ENCODE measurements at places on chromosomes 4 and X. TPM values are rescaled to one million over a fixed set of nuclear protein-coding genes. Genes with fewer than 3 reads are reported as not detected.

The POLA1 gene
- total RNA-seq: 10.6 TPM

The MFAP3L gene
- 5.3 TPM for total RNA-seq

The KLF8 gene
- 0.02 TPM for total RNA-seq

The EMCN gene
- not detected for total RNA-seq

The CCDC110 gene
- not detected for total RNA-seq

The ZNF157 gene
- not detected for total RNA-seq

The RAB41 gene
- not detected for total RNA-seq

Measured in A549 treated with GW870086 at 1 μM for 4 hours (cell line).